ENCODE measurements at places on chromosomes 7 and 10.

DNA sequence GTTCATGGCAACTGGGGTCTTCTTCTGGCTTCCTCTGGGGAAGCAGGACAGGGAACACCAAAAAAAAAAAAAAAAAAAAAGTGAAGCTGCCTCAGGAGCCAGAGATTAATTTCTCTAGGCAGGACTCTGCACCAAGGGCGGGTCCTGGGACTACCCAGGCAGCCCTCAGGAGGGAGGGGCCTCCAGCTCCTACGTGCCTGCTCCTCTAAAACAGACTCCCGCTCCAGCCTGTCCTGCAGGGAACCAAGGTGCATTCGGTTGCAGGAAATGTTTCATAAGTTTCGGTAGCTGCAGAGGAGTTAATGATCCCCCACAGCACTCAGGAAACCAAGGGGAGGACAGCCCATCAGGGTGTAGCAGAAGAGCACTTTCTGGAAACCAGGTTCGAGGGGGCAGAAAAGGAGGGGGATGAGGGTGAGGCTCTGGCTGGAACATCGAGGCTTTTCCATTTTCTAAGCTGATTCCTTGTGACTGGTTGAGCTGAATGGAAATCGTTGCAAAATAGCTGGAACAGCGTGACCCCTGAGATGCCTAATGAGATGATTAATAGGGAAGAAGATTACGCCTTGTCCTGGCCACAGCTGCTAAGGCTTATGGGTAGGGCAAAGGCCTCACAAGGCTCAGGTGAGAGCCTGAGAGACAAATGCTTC lies 84.2 kb downstream of the STRA8 start:
- DNase-seq: no peak

DNA sequence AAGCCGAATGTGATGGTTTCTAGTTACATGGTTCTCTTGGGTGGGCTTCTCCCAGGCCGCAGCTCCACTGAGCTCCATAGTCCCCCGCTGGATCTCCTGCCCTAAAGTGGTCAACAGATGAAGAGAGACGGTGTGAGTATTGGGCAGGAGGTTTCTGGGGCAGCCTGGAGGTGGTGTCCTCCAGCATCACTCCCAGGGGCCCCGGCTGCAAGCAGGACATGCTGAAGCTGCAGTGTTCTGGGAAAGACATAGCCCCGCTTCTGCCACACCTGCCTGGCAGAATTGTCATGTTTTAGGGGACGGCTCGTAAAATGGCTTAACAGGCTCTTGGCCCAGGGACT lies 40.4 kb downstream of the CALML3 start:
- DNase-seq: no peak

DNA sequence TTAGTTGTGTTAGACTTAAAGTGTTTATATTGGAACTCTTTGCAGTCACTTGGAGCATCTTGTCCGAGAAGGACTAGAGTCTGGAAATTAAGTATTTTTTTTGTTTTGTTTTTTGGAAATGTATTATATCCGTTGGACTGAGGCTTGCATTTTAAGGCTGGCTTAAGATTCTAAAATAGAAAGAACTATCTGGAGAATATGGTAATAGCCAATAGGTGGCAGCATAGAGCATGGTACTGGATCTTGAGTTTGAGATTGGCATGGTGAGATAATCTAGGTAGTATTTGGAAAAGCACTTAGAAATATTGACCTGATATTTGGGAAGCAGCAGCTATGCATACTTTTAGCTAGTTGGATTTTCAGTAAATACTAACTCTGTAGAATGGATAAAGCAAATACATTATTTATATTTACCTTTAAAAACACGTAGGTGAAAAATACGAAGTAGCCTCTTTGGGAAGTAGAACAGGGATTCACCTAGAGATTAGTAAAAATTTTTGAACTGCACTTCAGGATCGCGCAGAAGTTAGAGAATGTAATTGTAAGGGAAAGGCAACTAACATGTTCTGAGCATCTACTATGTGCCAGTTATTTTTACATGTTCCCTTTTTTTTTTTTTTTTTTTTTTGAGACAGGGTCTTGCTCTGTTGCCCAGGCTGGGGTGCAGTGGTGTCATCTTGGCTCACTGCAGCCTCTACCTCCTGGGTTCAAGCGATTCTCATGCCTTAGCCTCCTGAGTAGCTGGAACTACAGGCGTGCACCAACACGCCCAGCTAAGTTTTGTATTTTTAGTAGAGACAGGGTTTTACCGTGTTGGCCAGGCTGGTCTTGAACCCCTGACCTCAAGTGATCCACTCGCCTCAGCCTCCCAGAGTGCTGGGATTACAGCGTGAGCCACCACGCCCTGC lies 78.6 kb downstream of the LCOR start:
- DNase-seq: peak; percentile 40

DNA sequence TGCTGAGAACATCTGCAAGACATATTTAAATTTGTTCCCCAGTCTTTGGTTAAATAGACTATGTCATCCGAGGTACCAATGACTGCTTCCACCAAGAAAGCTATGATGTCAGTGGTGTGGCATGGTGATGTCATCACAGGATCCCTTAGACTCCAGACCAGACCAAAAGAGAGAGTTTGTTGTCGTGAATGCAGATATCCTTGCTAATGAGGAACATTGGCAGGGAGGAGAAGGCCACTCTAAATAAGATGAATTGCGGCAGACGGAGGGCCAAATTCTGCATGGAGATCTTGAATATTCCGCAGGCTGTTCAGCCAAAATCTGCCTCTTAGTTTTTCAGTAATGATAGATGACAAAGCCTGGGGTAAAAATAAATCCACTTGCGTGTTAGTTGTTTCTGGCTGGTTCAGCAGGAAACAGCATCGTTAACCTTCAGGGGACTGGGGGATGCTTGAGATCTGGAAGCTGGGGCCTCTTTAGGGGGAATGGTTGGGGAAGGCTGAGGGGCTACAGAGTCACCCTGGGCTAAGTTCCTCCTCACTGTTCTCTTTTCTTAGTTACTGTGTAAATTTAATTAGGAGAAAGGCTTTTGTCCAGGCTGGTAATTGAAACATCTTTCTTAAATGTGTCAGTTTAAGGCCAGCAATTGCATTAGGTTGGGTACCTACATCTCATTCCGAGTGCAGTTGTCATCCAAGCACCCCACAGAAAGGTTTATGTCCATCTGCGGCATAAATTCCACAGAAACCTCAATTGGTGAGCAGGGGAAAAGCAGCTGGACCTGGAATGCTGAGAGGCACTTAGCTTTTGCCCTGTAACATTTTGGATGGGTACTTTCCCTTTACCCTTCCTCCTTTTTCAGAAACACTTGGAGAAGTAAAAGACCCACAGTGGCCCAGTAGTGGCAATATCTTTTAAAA lies 11.6 kb upstream of the CAMK1D start:
- DNase-seq: no peak

GRCh38 chr7:39509436-39509835 lies 56.8 kb upstream of the YAE1 start:
- DNase-seq: no peak
